ENCODE measurements at places on chromosomes 5 and 9.

DNA sequence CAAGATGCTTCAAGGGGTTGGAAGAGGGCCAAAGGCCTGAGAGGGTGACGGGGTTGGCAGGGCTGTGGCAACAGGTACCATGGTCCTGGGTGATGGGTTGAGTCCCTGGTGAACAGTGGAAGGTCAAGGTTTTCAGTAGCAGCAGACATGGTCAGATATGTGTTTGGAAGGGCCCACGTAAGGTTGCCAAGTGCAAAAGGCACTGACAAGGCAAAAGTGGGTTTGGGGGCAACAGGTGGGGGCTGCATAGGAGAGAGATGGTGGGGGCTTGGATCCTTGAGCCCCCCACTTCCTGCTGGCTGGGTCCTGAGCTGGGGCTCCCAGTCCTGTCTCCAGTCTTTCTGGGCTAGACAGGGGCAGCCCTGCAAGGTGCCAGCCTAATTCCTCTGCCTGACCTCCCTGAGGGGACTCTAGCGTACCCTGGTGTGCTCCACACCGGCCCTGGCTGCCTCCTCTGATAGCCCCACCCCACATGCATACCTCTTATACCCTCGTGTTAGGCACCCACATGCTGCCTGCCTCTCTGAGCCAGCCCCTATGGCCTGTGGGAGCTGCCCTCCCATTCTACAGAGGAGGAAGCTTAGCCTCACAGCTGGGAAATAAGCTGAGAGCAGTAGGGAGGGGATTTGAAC, 20.9 kb upstream of the NSD1 start:
- no peak for DNase-seq

DNA sequence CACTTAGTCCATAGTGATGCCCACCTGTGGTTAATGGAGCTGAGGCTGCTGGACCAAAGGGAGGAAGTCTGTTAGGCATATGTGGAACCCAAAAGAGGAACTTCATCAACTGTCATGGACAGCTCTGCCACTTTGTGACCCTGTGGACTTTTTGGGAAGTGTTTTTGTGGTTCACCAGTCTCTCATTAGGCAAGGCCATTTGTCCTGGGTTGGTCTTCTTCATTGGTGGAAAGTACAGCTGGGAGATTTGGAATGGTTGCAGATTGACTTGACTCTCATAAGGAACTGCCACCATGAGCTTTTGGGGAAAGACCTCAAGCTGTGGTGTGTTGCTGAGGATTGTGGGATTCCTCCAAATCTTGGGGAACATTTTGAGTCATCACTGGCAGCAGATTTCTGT, 31.9 kb upstream of the IL12B start:
- no peak for DNase-seq

- peak; percentile 5 for DNase-seq
Measured at GRCh38 chr5:123950701-123951581, 439.0 kb downstream of the CSNK1G3 start.

GRCh38 chr9:110575169-110575568, 4.4 kb downstream of the SVEP1 start:
- no peak for DNase-seq

DNA sequence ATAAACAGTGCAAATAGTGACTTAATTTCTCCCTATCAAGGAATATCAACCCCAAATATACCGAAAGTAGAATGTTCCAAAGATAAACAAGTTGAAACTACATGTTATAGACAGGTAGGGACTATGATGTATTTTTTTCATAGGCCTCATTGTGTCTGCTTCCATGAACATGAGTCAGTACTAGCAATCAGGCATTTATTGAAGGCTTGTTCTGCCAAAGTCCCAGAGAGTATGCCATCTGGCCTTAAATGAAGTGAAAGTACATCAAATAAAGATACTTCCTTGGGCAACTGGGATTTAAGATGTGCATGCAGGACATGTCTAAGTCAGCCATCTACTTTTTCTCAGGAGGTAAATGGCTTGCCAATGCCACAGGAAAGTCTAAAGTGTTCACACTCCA, 6.5 kb downstream of the GHR start:
- DNase-seq = no peak

GRCh38 chr9:107462691-107463090, 26.9 kb downstream of the KLF4 start:
- DNase-seq = peak; percentile 74

DNA sequence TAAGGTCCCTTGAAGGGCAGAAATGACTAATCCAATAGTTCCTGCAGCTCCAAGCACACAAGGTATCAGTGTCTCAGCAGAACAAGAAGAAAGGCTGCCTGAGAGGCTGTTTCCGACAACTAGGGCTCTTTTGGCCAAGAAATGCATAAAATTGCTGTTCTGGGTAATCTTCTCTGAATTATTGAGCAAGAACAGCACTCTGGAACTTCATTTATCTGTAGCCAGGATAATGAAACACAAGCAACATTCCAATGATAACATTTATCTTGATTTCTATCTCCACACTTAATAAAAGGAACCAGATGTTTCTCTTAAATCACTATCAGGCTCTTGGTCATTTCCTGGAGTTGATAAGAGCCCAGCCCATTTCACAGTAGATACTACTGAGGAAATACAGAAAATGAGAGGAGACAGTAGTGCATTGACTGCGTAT, 17.0 kb upstream of the AUH start:
- peak; percentile 53 for DNase-seq

- no peak for DNase-seq
Measured at GRCh38 chr5:12865529-12865928, 961.3 kb upstream of the CTNND2 start.

DNA sequence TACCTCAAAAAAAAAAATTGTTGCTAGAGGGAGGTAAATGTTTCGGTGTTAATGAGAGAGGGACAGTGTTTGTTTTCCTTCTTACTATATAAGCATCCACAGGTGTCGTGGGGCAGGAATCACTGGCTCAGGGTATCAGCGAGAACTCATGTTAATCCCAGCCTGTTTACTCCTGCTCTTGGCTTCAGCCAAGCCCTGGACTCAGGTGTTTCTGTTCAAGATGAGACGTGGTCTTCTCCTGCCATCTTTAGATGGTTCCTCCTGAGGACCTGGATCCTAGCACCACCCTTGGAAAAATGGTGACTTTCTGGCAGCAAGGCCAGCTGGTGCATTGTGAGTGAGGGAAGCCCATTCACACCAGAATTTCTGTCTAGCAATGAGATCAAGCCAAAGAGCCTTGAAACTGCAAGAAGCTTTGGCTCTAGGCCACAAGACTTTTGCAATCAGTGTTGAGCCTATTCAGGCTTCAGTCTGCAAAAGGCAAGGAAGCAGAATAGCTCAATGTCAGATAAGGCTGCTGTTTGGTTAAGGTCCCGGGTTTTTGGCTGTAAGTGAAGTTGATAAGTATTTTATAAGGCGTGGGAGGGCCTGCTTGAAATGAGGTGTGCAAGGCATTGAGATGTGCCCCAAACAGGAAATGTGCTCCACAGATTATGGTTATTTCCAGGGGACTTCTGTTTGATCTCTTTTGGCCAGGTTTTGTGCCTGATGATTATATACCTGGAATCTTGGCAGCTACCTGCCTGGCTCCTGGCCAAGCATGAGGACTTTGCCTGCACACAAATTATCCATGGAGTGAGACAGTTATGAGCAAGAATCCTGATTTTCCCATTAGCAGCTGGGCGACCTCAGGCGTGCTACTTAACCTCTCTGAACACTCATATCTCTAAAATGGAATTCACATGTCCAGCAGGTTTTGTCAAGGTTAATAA, 99.8 kb downstream of the TENT4A start:
- peak; percentile 41 for DNase-seq

GRCh38 chr9:79266986-79267385, 304.8 kb upstream of the TLE4 start:
- peak; percentile 44 for DNase-seq

DNA sequence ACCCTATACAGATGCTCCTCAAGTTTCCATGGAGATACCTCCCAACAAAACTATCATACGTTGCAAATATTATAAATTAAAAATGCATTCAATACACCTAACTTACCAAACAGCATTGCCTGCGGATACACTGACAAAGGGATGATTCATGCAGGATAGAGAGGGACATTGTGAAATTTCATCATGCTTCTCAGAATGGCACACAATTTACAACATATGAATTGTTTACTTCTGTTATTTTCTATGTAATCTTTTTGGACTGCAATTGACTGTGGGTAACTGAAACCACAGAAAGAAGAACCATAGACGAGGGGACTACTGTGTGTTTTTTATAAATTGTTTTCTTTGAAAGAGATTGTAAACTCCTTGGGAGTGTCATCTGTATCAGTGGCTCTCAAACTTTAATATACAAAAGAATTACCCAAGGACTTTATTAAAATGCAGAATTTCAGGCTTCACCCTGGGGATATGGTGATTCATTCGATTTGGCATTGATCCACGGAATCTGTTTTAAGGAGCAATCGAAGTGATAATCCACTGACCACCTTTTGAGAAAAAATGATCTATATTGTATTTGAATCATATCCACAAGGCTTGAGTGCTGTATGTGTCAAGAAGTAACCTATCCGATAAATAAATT, 146.4 kb downstream of the SGCD start:
- DNase-seq = peak; percentile 81

DNA sequence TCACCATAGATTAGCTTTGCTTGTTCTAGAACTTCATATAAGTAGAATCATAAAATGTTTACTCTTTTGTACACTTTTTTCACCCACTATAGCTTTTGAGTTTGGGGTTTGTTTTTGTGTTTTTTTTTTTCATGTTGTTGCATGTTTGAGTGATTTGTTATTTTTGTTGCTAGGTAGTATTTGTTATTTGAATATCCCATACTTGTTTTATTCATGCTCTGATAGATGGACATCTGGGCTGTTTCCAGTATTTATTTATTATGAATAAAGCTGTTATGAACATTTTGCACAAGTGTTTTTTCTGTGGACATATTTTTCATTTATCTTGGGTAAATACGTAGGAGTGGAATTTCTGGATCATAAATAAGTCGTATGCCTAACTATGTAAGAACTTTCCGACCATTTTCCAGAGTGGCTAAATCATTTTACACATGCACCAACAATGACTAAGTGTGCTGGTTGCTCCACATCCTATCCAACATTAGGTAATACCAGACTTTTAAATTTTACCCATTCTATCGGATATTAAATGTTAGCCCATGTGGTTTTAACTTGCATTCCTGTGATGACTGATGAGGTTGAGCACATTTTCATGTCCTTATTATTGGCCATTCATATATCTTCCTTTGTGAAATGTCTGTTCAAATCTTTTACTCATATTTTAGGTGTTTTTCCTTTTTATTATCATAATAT, 69.1 kb upstream of the NR4A3 start:
- peak; percentile 94 for DNase-seq

- DNase-seq = peak; percentile 83
Measured at GRCh38 chr5:140345919-140346347, 470 bp downstream of the HBEGF start.

DNA sequence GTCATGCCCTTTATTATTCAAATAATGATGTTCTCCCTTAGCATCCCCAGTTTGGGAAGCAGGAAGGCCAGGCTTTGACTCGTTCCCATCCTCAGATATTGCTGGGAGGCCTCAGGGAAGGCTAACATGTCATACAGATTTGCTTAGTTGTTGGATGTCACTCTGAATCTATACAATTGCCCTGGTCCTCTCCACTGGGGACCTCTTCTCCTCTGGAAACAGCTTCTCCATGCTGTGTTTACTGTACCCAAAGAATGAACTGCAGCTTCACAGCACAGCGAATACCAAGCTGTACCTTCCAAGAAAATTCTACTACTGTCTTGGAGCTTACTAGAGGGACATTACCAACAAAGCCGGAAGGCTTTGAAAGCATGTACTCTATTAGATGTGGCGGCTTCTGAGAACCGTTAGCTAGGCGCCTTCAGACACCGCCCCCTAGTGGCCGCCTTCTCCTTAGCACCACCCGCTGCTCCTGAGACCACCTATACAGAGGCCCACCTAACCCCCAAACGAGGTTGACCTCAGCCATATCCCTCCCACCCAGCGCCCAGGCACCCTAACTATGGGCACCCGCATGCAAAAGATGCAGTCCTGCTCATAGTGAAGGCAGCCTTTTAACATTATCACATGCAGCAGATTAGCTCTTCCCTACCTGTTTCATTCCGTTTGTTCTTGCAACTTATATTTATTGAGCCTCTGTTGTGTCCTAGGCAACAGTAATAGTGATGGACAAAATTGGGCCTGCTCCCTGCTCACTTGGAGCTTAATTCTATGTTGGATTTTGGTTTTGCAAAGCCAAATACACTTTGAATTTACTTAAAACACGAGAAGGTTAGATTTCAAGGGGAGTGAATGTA, 34.9 kb upstream of the FOXI1 start:
- DNase-seq = peak; percentile 77

DNA sequence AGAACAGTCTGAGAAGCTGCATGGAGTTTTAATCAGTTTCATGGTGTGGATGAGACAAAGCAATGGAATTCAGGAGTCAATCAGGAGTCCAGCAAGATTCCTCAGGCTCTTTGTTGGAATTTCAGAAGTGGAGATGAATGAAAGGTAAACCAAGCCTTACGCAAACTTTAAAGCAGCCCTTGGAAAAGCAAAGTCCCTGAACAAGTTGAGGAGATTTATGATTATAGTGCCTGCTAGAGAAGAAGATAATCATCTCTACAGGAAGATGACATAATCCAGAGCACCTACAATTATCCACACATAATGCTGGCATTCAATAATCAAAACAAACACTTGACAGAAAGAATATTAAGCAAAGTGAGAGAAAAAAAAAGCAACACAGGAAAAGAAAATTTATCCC, 1380.1 kb upstream of the NUDT12 start:
- no peak for DNase-seq

- DNase-seq = no peak
Measured at GRCh38 chr9:124770359-124771020, 621 bp downstream of the NR6A1 start.

DNA sequence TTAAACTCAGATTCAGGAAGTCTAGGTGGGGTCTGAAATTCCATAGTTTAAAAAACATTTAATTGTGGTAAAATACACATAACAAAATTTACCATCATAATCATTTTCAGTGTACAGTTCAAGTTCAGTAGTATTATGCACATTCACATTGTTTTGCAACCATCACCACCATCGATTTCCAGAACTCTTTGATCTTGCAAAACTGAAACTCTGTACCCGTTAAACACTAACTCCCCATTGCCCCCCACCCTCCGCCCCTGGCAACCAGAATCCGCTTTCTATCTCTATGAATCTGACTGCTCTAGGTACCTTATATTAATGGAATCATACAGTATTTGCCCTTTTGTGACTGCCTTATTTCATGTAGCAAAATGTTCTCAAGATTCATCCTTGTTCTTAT, 117.5 kb downstream of the CEP120 start:
- DNase-seq = no peak

- no peak for DNase-seq
Measured at GRCh38 chr5:129461711-129462332, 1.7 kb downstream of the ADAMTS19 start.

DNA sequence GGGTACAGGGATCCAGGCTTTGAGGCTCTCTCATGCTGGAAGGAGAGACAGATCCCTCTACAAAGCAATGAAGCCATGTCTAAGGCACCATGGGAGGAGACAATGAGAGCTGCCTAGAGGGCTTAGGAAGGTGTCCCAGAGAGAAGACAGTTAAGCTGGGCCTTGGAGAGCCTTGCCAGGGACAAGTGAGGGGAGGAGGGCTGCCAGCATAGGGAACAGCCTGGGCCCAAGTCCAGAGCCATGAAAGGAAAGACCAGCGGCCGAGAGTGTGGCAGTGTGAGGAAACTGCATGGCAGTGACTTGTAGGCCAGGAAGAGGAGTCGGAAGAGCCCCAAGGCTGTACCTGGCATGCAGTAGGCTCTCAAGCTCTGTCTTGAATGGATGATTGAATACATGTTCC, 88.5 kb downstream of the PSD2 start:
- no peak for DNase-seq

- DNase-seq = no peak
Measured at GRCh38 chr5:180823346-180823745, 20.7 kb upstream of the MGAT1 start.

Data from GM23248 (cell line).